SK-MEL-5 (cell line): ENCODE measurements at places on chromosomes 3 and 15.
A peak's percentile ranks its signal among the peaks of the same experiment; 100 is the strongest.

DNA sequence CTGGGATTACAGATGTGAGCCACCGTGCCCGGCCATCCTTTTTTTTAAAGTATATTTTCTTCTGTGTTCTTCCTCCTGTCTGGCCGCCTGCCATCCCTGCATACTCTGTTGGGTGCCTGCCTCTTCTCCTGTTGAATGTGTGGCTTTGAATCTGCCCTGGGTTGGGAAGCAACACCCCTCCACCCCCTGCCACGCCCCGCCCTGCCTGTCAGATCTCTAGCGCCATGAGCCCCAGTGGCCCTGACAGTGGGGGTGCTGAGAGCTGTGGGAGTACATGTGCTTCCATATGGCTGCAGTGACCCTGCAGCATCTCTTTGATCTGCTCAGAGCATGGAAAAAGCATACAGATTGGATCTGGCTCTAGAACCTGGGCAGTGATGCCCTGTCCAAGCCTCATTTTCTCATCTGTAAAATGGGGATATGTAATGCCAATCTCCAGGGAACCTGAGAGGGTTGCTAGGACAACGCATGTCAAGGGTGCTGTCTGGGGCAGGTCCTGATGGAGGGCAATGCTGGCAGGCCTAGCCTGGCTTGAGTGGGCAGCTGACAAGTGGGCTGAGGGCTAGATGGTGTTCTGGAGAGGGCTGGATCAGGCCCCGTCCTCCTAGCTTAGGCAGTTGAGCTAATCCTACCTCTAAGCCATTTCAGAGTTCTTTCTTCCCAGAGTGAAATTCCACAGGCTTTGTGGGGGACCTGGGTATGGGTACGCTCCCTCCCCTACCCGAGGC is 23.9 kb downstream of the CCDC13 start:
- no peak for DNase-seq

DNA sequence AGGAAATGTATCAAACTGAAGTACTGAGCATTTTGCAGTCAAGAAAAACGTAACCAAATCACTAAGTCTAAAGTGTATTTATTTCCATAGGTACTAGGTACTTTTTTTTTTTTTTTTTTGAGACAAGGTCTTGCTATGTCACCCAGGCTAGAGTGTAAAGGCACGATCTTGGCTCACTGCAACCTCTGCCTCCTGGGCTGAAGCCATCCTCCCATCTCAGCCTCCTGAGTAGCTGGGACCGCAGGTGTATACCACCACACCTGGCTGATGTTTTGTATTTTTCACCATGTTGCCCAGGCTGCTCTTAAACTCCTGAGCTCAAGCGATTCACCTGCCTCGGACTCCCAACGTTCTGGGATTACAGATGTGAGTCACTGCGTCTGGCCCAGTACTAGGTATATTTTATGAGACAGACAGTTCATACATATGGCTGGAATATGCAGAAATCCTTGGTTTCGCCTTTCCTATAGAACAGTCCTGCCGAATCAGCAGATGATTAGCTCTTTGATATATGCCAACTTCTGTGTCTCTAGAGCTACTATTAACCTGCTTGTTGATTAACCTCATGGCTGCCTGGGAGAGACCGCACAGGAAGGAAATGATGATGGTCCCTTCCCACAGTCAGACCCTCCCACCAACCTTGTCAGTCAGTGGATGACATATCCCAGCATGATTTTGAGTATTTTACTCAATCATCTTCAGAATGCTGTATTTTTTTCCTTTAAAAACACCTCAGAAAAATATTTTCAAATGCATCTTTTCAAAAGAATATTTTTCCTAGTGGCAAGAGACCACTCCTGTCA is 32.3 kb downstream of the TMOD3 start:
- DNase-seq = no peak

GRCh38 chr3:150535204-150535603 is 11.1 kb downstream of the SERP1 start:
- DNase-seq = no peak

DNA sequence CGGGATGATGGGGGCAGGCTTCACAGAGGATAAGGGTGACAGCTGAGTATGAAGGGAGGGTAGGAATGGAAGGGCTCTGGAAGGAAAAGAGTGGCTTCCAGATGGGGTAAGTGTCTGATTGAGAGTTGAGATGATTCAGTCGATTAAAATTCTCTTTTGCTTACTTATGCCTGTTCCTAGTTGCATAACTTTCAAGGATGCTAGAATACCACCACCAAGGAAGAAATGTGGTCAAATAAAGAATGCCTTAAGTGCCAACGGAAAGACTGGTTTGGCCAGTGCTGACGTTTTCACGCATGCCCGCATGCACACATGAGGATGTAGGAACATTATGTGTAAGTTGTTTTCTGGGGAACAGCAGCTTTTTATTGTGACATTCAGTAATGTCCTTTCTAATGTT is 263.4 kb upstream of the WNT5A start:
- DNase-seq = no peak

DNA sequence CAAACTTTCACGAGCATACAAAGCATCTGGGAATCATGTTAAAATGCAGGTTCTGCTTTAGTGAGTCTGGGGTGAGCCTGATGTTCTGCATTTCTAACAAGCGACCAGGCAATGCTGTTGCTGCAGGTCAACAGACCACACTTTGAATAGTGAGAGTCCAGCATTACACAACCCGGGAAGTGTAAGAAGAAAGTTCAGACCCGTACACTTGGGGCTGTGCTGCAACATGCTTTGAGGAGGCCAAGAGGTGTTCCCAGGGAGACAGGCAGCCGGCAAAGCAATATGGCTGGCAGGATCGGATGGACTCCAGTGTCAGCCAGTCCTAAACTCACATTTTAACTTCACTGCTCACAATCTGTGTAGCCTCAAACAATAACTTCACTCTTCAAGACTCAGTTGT is 134.2 kb downstream of the LIPC start:
- no peak for DNase-seq

GRCh38 chr3:107962037-107962436 is 128.8 kb downstream of the CD47 start:
- DNase-seq = no peak

DNA sequence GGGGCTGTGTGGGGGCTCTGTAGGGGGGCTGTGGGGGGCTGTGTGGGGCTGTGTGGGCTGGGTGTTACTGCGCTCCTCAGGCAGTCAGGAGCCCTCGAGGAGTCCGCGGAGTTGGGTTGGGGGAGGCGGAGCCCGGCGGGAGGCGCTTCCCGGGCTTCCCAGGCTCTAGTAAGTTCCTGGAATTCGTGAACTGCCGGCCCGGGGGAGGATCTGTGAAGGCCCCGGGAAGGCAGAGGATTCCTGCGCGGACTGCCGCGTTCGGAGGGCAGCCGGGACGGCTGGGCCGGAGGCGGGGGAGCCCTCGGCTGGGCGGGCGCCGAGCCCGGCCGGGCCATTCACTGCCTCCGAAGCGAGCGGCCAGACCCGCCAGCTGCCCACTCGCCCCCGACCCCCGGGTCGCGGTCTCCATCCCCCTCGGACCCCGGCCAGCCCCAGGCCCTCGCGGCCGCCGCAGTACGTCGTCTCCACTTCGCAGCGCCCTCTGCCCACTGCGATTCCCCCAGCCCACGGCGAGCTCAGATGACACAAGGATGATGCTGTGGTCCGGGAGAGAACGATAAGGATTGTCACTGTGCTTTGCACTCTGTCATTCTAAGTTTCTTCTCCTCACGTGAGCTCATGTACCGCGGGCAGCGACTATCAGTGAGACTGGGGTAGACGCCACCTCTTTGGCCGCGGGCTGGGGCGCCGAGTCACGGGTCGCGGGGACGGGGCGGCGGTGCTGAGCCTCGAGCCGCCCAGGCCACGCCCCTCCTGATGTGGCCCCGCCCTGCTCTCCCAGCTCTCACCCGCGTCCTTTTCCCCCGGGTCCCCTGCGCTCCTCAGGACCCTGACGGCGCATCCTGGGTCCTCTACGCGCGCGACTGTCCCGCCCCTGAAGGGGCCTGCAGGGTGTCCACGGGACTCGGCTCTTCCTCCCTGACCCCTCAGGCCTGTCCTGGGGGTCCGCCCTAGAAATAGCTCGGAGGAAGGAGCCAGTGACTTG is 65.3 kb downstream of the KLF13 start:
- DNase-seq = peak; percentile 30

- no peak for DNase-seq
These were observed 271.7 kb downstream of the RPLP1 start for GRCh38 chr15:69724333-69724732.

DNA sequence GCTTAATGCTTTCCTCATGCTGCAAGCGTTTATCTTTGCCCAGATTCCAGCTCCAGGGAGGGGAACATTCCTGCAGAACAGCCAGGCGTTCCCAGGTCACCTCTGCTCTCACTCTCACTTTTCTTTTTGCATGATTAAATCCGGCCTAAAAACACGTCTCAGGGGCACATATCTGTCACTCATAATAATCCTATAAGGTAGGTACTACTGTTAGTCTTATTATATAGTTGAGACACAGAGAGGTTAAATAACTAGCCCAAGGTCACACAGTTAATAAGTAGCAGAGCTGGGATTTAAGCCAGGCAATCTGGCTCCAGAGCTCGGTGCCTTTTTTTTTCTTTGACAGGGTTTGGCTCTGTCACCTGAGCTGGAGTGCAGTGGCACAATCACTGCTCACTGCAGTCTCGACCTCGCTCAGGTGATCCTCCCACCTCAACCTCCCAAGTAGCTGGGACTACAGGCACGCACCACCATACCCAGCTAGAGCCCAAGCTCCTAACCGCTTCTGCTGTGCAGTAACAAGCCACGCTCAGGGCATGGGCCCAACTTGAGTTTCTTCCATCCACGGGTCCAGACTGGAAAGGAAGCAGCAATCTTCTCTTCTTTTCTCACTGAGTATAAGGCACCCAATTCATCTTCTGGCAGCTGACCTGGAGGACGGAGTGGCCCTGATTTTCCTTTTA is 96.5 kb downstream of the LIPC start:
- no peak for DNase-seq

DNA sequence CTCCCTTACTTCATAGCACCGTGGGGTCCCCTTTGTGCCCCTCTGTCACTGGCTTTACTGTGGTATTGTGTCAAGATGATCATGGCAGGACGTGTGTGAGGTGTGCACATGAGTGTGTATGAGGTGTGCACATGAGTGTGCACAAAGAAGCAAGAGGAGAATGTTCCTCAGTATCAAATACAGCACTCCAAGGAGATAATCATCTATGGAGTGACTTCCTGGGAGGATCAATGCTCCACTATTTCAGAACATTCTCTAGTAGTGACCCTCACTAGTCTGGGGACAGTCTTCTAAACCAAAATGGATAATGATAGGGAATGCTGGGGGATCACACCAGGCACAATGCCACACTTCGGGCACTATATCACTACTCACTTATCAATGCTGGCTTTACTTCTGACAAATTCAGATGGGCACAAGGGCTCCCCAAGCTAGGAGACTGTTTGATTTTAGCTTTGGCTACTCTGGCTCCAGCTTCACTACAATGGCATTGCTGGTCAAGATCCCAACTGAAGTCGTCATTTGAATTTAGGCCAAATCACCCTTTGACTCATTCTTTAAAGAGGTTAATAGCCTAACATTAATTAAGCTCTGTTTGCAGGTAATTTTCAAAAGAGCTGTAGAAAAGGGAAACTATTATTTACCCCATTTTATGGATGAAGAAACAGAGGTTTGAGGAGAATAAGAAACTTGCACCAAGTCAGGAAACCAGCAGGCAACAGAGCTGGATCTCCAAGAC is 124.1 kb downstream of the THRB start:
- no peak for DNase-seq

DNA sequence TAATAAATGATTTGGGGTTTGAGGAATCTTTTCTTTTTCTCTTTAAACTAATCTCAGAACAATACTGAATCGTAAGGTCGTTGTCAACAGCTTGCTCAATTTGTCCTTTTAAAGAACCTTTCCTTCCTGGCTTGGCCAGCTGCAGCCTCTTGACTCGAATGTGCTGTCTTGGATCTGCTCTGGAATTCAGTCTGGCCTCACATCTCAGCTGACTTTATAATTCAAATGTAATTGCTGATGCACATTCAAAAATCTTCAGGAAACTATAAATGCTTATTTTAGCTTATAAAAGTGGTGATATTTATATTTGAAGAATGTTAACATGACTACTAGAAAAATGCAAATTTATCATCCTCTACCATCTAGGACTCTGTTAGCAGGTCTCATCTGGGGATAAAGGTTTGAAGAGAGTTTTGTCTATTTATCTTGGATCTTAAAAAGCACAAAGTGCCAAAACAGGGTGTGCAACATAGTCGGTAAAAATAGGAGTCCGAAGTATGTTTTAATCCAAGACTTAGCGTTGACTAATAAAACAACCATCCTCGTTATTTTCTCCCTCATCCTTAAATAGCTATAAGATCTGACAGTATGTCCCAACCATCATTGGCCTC is 1035.2 kb downstream of the MCTP2 start:
- no peak for DNase-seq

DNA sequence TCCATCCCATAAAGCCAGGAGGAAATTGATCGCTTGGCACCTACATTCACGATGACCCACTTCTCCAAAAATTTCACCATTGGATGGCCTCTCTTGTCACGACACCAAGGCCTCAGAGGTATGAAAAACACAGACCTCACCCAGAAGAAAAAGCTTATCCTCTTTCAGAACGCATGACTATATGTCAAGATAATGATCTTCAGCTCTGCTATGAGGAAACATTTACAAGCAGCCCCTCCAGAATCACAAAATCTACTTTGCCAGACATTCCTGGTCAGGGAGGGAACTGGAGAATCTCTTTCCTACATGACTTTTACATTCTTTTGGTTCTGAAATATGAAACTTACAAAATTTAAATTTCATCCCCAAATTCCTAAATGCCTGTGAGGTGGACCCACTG is 122.7 kb downstream of the WNT5A start:
- no peak for DNase-seq

GRCh38 chr3:139300416-139300815 is 43.4 kb upstream of the MRPS22 start:
- no peak for DNase-seq

GRCh38 chr3:46406788-46407611 is at the start of the genes CCR5AS and CCRL2:
Gene CCR5AS (minus strand): TSS chr3:46407066.
Gene CCRL2 (plus strand): TSS chr3:46407259. CDS start chr3:46408080, 821 bp downstream.
- DNase-seq = no peak

- no peak for DNase-seq
These were observed 70.1 kb upstream of the MEF2A start for GRCh38 chr15:99495430-99496301.

- no peak for DNase-seq
These were observed 65.0 kb downstream of the IFT57 start for GRCh38 chr3:108157273-108157672.

DNA sequence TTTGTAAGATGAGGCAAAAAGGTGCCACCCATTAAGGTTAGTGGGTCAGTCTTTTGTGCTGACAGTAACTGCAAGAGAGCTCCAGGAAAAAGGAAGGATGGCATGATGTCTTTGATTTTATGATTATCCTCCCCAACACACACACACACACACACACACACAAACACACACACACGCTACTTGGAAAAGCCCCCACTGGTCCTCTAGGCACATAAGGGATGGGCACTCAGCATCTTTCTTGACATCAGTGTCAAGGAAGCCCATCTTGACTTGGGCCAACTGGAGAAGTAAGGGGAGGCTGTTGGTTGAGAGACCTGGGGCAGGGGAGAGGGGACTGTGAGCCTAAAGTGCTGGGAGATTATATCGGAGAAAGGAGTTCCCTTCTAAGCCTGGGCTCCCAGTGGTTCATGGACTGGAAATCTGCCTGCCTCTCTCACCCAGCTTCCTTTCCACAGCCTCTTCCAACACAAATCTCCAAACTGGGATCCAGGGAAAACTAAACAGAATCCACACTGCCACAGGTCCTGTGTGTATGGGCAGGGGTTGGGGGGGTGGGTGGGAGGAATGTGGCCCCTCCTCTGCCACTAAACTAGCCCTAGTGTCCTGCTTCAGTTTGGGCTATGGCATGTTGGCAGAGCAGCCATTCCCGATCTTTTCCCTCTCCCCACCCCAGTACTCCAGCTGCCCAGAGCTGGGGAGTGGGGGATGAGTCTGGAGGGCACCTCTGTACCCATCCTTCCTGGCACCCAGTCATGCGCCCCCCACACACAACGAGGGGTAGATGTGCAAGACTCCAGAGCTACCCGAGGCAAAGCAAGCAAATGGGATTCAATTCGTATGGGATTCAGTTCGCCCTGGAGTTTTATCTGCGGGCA is 1.6 kb downstream of the AMOTL2 start:
- DNase-seq = no peak
